ENCODE measurements at places on chromosomes 3 and 15.
A peak's percentile ranks its signal among the peaks of the same experiment; 100 is the strongest.

- no peak for DNase-seq
Observed at GRCh38 chr15:54836052-54836795, 360.5 kb downstream of the RSL24D1 start.

GRCh38 chr15:58410353-58410752, 21.4 kb upstream of the LIPC start:
- no peak for DNase-seq

DNA sequence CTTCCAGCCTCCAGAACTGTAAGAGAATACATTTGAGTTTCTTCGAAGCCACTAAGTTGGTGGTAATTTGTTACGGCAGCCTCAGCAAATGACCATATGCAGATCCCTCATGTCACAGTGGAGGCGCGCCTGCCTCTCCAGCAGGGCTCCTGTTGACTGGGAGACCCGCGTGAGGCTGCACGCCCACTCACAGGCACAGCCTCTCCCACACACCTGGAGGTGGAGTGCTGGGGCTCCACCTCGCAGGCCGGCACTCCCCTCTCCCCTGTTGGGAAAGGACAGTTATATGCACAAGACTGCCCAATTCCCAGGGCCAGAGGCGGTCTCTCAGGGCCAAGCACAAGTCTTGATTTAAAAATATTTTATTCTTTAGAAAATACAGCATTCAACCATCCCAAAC, 2.8 kb upstream of the TLR9 start:
- DNase-seq, result peak; percentile 38

DNA sequence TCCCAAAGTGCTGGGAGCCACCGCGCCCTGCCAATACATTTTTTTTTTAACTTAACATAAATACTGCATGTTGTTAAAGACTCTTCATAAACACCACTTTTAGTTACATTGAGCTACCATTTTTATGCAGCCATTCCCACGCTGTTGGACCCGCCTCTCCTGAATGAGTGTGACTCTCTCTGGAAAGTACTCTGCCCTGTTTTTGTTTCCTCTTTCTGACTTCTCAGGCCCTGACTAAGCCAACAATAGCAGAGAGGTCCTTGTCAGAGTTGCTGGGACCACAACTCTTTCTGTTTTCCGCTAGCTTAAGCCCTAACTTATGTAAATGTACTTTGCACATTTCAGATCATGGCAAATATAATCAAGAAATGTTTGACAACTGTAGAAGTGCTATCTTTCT, 35.2 kb downstream of the PARP15 start:
- no peak for DNase-seq

GRCh38 chr3:126349611-126350501, 7.4 kb downstream of the KLF15 start:
- peak; percentile 52 for DNase-seq

DNA sequence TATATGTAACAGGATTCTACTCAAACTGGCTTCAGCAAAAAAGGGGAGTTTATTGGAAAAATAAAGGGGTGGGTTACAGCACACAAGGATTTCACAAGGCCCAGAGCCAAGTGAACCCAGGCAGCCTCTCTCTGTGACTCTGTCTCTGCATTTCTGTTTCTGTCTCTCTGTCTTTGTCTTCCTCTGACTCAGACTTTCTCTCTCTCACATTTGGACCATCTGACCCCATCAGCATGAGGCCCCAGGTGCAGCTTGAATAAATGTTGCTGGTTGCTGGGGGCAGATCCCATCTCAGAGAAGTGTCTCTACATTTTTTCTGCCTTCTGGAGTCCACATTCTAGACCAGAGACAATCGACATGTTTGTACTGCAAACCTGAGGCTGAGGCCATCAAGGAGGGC, 45.0 kb downstream of the RPLP1 start:
- DNase-seq, result peak; percentile 30

- DNase-seq, result no peak
Observed at GRCh38 chr15:68626283-68626682, 47.5 kb downstream of the CORO2B start.

GRCh38 chr15:71456362-71456761, 341.1 kb downstream of the THSD4 start:
- no peak for DNase-seq

DNA sequence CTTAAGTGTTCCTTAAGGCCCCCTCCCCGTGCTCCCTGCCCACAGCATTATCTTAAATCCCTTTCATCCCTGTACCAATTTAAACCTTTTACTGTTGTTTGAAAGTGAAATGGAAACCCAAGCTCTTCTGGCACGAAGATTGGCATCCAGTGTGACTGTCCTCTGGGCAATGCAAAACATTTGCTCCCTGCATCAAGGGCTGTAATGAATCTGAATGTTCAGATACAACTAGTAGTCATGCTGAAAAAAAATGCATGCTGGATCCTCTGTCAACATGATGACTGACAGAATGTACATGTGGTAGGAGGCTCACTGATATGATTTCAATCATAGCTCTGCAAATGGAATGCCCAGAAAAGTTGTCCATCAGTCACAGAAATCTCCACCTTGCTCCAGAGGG, 8.1 kb upstream of the CDIN1 start:
- DNase-seq, result no peak

DNA sequence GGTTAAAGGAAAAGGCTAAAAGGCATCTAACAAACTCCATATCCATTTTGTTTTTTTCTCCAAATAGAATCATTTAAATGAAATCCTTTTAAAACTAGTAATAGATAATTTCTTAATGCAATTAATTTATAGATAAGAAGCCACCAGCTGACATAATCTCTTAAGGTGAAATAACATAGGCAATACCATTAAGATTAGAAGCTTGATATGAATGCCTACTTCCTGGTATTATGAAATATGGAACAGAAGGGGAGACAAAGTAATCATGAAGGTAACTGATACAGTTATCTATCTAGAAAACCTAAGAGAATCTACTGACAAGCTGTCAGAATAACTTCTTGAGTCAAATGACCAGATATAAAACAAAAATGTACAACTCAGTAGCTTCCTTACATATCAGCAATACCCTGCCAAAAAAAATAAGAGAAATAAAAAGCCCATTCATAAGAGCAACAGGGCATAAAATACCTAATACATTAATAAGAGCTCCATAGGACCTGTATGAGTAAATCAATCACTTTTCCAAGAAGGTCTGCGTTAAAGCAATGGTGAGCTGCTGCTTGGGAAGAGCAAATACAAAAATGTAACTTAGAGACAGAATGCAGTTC, 10.7 kb downstream of the EHD4 start:
- DNase-seq, result no peak

DNA sequence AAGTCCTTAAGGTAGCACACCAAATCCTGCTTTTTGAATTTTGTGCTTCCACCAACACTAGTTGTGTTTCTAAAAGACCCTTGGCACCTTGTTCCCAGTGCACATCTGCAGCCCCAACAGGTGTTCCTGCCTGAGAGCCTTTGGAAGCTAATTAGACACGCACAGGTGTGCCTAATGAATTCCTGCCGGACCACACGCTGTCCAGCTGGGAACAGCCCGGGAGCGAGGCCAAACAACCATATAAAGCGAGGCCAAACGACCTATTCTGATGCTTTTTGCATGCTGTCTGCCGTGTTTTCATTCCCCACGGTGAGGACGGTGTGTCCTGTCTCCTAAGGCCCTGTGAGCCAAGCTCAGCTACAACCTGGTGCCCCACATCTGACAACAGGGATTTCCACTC, 99.5 kb downstream of the ATG7 start:
- DNase-seq, result no peak

DNA sequence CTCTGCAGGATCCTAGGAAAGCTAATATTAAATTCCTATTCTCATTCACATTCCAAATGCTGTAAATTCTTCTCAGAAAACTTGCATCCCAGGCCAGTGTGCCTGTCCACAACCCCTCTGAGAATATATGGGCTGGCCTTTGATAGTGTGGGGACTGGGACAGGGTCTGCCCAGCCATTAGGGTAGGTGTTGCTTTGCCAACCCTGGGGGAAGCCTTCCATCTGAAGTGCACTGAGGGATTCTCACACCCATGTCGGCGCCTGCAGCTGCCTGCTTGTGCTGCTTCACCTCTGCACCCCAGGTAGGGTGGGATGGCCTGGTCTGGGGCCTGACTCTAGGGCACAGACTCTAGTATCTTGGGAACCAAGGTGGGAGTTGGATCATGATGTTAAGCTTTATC, 15.2 kb upstream of the EXOG start:
- no peak for DNase-seq

- DNase-seq, result no peak
Observed at GRCh38 chr15:90930861-90931574, 1.3 kb downstream of the HDDC3 start.

- no peak for DNase-seq
Observed at GRCh38 chr15:58553365-58553918, 121.7 kb downstream of the LIPC start.

DNA sequence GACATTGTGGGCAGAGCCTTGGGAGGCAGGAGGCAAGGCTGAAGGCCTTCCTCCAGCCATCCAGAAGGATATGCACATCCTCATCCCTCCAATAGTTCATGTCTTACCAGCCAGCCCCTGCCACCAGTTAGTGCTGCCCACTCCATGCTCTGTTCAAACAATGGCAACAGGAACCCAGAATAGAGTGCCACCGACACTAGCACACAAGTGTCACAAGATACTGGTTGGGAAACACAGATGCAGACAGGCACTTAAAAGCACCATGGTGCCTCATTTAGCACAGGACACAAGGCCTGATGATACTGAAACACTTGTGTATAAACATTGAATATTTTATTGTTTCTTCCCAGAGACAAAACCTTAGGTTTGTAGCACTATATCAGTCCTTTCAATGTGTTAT, 56.5 kb upstream of the MYO5C start:
- DNase-seq, result no peak

- no peak for DNase-seq
Observed at GRCh38 chr3:116035429-116035828, 409.9 kb downstream of the LSAMP start.

GRCh38 chr3:15886521-15886920, 88.7 kb upstream of the ANKRD28 start:
- DNase-seq, result no peak

GRCh38 chr15:67724691-67725375, 100.5 kb upstream of the SKOR1 start:
- no peak for DNase-seq

DNA sequence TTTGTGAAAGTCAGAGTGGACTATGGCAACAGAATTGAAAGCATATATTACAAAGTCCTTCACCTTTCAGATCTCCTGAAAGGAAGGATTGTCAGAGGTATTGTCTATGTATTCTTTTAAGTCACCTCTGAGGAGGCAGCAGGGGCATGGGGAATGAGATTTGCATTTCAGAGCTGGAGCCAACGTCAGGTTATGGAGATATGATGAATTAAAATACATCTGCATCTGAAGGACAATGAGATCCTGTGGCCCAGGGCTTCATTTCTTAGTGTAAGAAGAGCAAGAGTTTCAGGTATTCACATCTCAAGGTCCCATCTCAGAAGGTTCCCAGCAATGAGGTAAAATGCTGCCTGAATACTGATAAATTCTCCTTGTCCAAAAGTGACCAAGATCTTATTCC, 695.8 kb downstream of the TUSC7 start:
- DNase-seq, result no peak

- DNase-seq, result no peak
Observed at GRCh38 chr3:128997486-128998133, 3.5 kb upstream of the EFCC1 start.

DNA sequence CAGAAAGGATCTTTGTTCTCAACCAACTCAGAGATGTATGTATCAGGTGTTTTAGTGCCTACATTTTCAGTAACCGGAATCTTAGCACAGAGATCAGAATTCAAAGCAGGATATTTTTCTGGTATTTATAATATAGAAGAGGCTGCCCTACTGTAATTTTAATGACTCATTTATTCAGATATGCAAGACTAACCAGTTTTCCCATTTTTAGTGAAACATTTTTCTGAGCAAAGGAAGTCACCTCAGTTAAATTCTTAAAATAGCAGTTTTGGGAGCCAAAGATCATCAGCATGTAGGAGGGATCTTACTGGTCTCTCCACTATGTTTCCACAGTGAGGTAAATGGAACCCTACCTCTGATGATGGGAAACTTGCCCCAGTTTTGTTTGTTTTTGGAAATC, 42.0 kb downstream of the SRP14 start:
- no peak for DNase-seq

GRCh38 chr3:65412588-65412987, 626.1 kb downstream of the MAGI1 start:
- DNase-seq, result no peak

DNA sequence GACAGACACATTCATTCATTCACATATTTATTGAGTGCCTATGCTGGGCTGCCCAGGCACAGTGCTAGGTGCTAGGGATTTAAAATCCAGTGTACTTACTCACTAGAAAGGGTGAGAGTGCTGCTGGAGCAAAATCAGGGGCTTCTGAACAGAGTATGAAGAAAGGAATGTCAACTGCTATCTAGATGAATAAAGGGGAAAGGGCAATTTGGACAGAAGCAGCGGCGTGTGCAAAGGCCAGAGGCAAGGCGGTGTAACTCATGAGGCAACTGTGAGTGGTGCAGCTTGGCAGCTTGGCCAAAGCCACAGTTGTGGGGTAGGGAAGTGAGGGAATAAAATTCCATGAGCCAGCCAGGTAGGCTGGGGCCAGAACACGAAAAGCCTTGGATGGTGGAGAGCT, 76.7 kb downstream of the RAD18 start:
- DNase-seq, result no peak

DNA sequence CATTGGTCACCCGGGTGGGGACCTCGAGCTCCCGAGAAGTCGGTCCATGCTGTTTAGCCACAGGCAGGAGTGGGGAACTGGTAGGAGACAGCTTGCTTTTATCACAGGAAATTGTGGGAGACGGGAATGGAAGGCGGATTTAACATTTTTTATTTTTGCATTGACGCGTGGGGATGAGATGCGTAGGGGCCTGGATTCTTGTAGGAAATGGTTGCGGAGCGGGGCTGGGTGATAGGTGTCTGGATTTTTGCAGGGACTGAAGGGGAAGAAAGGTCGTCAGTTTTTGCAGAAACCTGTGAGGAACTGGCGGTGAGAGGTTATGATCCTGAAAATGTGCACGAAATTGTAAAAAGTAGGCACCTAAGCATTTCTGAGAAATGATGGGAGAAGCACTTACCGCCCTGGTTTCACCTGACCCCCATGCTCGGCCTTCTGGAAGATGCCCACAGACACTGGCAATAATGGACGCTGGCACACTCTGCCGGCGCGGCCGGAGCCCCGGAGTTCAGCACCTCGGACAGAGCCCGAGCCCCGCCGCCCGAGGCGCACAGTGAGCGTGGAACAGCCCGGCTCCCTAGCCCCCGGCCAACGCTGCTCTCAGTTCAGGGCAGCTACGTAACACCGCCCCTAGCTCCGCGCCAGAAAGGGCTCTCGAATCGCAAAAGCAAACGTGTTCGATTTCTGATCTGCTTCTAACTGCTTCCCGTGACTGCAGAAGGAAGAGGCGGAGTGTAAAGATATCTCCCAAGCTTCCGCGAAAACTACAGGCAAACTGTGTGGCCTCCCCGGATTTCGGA, 928 bp downstream of the ANKRD34C start:
- DNase-seq, result peak; percentile 73

- DNase-seq, result no peak
Observed at GRCh38 chr3:47251689-47252088, 30.9 kb downstream of the KIF9 start.
